ENCODE measurements at places on chromosomes 4 and X.

DNA sequence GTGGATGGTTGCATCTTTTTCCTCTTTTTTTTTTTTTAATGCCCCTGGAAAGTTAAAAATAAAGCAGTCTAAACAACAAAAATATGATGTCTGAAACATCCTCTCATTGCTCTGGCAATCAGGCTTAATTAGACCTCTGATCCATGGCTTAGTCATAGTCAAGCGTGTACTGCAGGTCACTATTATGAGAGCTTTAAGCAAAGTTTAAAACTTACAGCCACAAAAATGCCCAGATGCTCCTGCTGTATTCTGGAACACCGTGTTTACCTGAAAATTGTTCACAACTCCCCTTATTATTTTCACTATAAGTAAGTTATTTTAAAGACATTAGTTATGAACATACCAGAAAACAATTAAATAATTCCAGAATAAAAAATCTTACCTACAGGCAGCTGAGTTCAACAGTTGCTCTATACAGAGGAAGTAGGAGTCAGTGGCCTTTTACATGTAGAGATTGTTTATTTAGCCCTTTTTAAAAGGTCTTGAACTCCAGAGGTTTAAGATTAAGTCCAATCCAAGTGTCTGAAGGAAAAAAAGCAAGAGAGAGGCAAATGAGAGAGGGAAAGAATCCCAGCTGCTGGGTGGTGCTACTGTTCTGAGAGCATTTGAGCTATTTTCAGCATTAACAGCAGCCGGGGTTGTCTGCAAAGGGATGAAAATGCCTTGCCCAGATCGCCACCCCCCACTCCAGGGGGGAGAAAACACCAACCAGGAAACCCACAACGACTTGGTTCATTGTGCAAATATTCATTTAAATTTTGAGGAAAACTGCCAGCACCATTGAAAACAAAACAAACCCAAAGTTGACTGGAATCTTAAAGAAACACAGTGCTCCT lies 36.9 kb downstream of the SORBS2 start:
- no peak for DNase-seq

DNA sequence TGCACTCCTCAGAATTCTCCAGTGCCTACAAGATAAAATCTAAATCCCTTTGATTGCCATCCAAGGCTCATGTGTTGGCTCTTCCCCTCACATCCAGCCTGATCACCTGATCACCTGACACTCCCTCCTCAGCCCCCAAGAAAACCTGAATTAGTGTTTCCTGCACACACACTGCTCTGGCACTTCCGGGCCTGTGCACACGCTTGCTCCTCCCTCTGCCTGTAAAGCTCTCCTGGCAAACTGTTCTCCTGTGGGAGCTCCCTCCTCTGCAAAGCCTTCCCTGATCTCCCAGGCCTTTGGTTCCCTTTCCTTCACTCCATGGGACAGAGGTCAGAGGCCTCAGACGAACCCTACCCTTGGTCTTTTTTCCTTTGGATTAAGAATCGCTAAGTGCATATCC lies 19.9 kb downstream of the PHKA2 start:
- DNase-seq, result no peak

DNA sequence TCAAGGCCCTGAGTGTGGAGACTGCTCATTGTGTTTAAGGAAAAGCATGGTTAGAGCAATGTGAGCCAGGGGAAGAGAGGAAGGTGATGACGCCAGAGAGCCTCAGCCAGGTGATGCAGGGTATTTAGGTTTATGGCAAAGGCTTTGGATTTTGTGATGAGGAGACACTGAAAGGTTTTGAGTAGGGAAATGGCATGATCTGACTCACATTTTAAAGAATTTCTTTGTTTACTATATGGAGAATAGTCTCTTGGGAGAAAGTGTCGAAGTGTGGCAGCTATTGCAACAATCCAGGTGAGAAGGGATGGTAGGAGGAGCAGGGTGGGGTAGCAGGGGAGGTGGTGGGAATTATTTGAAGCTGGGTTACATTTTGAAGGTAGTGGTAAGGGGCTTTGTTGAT lies 293.4 kb upstream of the IGFBP7 start:
- DNase-seq, result no peak

DNA sequence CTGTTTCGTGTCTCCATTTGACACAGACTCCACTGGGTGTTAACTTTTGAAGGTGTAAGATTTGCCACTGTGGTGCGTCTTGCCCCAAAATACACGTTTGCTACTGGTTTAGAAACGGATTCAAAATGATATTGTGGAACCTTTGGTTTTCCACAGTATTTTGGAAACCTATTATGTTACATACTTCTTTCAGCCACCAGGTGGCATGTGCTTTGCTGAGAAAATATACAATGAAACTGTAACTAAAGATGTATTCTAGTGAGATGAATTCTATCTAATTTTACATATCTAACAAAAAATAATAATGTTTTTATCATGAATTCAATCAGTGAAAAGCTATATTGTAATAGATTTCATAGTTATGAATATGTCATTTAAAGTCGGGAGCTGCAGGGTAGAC lies 28.4 kb upstream of the SLITRK4 start:
- no peak for DNase-seq

GRCh38 chr4:87961993-87962392 lies 13.5 kb upstream of the SPP1 start:
- DNase-seq, result no peak

DNA sequence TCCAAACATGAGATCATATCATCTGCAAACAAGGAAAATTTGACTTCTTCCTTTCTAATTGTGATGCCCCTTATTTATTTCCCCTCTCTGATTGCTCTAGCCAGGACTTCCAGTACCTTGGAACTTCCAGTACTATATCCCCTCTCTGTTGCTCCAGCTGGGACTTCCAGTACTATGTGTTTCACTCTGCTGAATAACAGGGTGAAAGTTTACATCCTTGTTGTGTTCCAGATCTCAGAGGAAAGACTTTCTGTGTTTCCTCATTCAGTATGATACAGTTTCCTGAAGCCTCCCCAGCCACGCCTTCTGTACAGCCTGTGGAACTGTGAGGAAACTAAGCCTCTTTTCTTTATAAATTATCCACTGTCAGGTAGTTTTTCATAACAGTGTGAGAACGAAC lies 381.3 kb upstream of the FAM47C start:
- no peak for DNase-seq

DNA sequence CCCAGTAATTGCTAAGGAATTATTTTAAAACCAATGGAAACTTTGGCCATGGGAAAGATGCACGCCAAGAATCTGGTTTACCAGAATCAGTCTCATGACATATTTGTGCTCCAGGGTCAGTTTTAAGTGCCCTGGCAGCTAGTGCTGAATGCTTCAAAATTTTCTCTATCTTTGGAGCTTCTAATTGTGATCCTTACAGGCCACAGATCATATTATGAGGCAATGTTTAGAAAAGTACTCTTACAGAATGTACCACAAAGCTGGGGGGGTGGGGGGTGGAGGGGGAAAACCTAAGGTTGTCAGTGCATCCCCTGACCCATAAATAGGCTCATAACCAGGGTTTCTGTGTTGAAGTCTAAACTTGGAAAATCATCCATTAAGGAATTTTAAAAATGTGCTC lies 514.5 kb downstream of the INPP4B start:
- DNase-seq, result no peak

DNA sequence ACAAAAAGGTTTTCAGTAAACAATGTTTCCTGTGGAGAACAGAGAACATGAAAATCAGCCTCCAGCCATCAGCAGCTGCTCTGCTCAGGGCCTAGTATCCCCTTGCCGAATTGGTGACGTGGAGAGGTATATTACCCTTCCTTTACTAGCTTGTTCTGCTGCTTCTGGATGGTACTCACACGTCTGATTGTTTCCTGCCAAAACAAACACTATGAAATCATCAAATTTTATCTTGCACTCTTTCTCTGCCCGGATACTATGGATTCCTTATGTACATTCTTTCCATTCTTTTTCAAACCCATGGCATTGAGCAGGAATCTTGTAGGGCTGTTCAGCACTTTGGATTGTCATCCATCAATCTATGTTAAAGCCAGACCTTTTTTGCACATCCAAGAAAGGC lies 18.8 kb upstream of the METAP1 start:
- DNase-seq, result no peak

DNA sequence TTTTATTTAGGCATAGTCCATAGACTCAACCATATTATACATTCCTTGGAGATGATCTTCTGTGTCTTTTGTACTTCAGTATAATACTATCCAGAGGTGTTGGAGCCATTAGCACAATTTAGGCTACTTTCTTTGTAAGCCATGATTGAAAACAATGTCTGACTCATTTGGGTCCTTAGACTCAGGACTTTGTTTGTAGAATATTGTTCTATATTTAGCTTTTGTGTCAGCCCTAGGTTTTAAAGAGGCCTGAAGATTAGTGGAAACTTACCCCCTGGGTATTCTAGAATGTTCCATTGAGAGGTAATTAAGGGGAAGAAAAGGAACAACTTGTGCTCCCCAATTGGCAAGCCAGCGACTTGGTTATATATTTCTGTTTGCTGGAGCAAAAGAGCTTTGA lies 145.2 kb upstream of the SCML1 start:
- no peak for DNase-seq

GRCh38 chr4:183240581-183241321 lies 79.3 kb downstream of the CLDN22 start:
- no peak for DNase-seq

GRCh38 chr4:14362385-14362784 lies 639.9 kb upstream of the CPEB2 start:
- DNase-seq, result no peak

GRCh38 chr4:100895556-100896197 lies 377.9 kb upstream of the EMCN start:
- DNase-seq, result no peak

DNA sequence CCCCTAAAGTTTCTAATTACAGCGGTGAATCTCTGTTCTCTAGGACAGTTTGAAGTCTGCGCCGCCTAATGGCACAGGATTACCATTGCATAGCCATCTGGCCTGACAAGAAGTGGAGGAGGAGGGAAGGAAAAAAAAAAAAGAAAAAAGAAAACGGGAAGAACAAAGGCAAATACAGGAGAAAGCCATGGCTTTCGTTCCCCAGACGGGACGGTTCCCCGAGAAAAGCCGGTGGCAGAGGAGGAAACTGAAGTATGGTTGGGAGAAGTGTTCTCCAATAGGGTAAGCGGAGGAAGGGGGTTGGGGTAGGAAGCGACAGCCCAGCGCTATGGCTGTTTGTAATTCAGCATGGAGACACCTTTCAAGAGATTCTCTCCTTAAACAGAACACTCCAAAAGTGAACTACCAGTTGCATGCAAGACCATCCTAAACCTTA lies 80.8 kb downstream of the HMGN5 start:
- DNase-seq, result peak; percentile 2

DNA sequence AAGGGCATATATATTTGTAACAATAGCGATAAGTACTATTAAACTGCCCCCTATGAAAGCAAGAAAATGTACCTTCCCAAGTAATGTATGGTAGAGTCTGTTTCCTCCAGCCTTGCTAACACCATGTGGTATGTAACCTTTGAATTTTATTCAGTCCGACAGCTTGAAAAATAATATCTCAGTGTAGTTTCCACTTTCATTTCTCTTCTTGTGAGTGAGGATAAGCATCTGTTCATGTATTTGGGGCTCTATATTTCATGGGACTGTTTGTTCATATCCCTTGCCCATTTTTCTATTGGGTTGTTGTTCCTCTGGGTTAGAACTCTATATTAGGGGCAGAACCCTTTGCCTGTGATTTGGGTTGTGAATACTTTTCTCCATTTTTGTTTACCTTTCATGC lies 58.3 kb downstream of the USP38 start:
- DNase-seq, result no peak

DNA sequence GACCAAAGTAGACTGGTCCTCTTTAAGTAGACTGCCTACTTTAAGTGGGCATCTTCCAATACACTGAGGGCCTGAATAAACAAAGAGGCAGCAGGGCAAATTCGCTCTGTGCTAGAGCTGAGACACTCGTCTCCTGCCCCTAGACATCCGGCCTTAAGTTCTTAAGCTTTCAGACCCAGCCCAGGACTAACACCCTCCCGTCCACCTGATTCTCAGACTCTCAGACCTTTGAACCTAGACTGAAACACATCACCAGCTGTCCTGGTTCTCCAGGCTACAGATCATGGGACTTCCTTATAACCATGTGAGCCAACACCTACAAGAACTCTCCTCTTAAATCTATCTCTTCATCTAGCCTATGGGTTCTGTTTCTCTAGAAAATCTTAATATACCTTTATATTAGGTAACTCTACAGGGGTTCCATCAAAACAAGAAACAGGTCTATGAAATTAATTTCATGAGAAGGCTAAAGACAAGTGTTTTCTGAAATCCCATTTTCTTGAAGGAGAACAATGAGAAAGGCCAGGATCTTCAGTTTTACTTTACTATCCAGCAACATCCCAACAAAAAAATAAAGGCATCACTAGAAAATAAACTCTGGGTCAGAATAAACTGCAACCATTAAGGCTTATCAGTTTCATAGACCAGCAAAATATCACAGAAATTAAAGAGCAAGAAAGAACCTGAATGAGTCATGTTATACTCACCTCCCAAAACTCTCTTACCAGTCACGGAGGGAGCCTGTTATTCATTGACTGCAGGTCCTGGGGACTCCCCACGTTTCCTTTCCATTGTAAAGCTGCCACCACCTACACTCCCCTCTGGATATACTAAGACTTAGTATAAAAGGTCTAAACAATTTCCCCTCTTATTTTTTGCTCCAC lies 14.8 kb downstream of the ADGRA3 start:
- no peak for DNase-seq

DNA sequence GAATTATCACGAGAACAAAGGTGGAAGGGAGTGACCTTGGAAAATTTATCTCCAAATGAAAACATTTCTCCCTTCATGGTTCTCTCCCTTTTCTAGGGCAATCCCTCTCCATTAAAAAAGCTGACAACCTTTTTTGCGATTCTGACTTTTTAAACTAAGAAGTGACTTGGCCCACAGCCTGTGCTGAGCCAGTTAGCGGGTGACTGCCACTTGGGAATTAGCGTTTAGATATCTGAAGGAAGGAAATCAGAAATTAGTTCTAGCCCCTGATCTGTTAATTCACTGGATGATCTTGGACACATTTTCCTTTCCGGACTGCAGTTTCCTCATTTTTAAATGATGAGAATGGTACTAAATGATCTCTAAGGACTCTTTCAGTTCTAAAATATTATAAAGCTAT lies 245.0 kb downstream of the FBXO8 start:
- DNase-seq, result no peak
